ENCODE measurements at places on chromosomes 3 and 15.
A peak's percentile ranks its signal among the peaks of the same experiment; 100 is the strongest.

GRCh38 chr3:45371621-45372020 lies 16.8 kb upstream of the LARS2 start:
- DNase-seq: no peak

GRCh38 chr3:186930641-186931531 lies 560 bp downstream of the ST6GAL1 start:
- peak; percentile 87 for DNase-seq

GRCh38 chr3:112115806-112116383 lies 17.2 kb downstream of the GCSAM start:
- DNase-seq: no peak

GRCh38 chr15:60399931-60400330 lies 2.1 kb upstream of the ANXA2 start:
- no peak for DNase-seq

GRCh38 chr3:30162579-30162978 lies 443.8 kb upstream of the TGFBR2 start:
- no peak for DNase-seq

- DNase-seq: peak; percentile 18
Measured at GRCh38 chr3:52231502-52232278, 6.2 kb upstream of the TLR9 start.

DNA sequence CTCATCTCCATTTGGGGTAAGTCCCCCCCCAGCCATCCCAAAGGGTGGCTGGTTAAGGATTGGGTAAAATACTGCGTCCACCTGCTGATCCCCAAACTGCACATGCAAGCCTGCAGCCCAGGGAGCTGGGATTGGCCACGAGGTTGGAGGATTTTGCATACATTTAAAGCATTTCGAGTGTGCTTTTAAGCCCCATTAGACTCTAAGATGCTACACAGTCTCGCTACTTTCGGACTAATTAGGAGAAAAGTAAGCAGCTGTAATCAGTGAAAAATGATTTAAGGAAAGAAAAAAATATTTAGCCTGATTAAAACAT lies 23.9 kb downstream of the SLC6A6 start:
- DNase-seq: no peak

GRCh38 chr3:152272771-152273242 lies 4.1 kb downstream of the MBNL1 start:
- no peak for DNase-seq

Data from NCI-H524 (cell line).